Adipocyte (in vitro differentiated cells): ENCODE measurements at places on chromosomes 1 and 21.

- DNase-seq, result no peak
Observed at GRCh38 chr1:181083842-181084605, 4.5 kb upstream of the IER5 start.

GRCh38 chr1:188763541-188763940 lies 1714.1 kb downstream of the BRINP3 start:
- DNase-seq, result no peak

DNA sequence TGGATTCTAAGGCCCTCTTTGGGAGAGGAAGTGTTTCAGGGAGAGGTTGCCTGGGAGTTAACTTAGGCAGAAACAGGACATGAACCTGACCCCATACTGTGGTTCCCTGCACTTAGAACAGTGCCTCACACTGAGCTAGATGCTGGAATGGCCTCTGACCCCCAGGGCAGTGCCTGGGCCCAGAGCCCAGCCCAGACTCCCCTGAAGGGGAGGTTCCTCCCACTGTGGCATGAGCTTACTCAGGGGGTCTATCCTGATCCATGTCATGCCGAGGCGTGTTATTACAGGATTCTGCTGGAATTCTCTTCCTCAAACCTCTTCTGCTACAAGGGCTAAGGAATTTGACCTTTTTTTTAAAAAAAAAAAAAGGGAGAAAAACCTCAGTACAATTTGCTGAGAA lies 72.2 kb downstream of the MRPL37 start:
- DNase-seq, result no peak

- DNase-seq, result no peak
Observed at GRCh38 chr1:41153750-41154274, 88.3 kb downstream of the SCMH1 start.

DNA sequence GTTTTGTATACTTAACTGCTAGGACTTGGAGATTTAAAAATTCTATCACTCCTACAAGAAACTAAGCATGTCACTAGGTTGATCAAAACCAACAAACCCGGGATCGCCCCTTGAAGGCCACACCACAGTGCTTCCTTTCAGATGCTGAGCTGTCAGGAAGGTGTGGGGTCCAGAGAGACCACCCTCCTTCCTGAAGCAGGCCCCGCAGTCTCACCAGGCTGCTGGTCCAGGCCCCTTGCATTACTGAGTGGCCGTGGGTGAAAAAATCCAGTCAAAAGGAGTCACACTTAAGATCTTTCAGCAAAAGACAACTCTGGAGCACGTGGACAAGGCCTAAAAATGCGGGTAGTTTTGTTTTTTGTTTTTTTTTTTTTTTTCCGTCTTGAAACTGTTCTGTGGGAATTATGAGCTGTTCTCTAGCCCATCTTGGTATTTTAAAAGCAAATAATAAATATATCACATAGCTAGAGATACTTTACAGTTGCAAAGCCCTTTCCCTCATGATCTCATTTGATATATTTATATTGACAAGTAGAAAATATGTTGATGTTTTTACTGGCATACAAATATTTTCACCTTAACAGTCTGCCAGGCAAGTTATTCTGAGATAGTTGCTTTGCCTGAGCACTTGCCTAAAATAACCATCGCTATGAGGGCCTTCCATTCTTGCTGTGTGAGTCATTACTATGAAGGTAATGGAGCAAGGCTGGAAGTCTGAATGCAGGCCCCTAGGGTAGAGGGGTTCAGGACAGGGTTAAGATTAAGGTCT lies 73.1 kb upstream of the EDEM3 start:
- peak; percentile 78 for DNase-seq

GRCh38 chr1:247440001-247440620 lies 17.8 kb downstream of the OR2B11 start:
- no peak for DNase-seq
